ENCODE measurements at places on chromosomes 7 and 10.

DNA sequence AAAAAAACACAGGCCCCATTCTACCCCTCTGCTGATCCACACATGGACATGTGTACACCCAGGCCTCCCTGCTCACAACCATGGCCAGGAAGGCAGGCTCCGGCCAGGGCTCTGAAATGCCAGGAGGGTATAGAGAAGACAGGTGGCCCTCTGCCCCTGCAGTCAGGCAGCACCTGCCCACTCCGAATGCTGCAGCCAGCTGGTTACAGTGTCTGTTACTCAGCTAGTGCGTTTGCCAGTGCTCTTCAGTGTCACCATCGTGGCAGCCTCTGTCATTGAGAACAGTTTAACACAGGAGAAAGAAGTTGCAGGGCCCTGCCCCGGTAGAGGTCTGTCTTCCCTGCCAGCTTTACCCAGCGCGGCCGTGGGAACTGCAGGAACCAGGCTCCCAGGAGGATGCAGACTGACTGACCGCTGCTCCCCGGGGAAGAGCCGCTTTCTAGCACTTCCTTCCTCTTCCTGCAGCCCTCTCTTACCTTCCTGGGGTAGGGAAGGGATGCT, 128.8 kb upstream of the FAM20C start:
- DNase-seq: no peak

GRCh38 chr10:62036186-62037081, 134.9 kb downstream of the ARID5B start:
- no peak for DNase-seq

- no peak for DNase-seq
Measured at GRCh38 chr7:91565499-91566401, 301.5 kb downstream of the FZD1 start.

- no peak for DNase-seq
Measured at GRCh38 chr7:3143869-3144775, 100.5 kb upstream of the CARD11 start.
